ENCODE measurements at places on chromosomes 16 and 17.

GRCh38 chr17:36204724-36205500 lies 6.0 kb upstream of the CCL4L2 start:
- DNase-seq: no peak

DNA sequence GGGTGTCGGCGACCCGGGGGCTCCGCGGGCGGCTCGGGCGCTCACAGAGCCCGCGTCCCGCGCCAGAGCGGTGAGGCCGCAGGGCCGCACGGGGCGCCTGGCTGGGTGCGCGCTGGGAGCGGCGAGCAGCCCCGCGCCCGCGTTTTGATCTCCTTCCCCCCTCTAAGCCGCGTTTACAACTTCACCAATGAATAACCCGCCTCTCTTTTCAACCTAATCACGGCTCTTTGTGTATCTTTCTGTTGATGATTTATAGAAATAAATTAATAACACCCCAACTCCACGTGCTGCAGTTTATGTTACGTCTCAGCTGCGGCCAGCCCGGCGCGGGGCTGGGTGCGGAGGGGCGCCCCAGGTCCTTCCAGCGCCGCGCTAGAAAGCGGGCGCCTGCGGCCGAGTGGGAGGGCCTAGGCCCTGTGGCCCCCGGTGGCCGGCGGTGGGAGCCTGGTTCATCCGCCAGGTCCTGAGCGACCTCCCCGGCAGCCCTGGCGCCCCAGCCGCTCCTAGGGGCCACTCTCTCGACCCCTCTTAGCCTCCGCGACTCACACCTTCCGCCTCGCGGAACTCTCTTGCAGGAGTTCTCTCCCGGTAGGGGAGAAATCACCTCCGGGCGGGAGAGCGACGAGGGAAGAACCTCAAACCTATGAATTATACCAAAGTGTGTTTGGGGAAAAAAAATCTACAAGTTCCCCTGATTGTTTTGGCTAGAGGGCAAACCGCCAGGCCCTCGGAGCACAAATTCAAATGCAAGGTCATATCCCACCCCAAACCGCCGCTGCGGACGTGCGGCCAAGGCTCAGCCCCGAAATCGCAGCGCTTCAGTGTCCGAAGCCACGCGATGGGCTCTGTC lies 1.9 kb downstream of the HNF1B start:
- DNase-seq: no peak

- no peak for DNase-seq
These were observed 109.2 kb downstream of the SDR42E1 start for GRCh38 chr16:81902025-81902424.

GRCh38 chr17:49565948-49566491 lies 9.7 kb upstream of the NXPH3 start:
- no peak for DNase-seq

GRCh38 chr16:27805828-27806351 lies 255.9 kb downstream of the KATNIP start:
- DNase-seq: no peak

DNA sequence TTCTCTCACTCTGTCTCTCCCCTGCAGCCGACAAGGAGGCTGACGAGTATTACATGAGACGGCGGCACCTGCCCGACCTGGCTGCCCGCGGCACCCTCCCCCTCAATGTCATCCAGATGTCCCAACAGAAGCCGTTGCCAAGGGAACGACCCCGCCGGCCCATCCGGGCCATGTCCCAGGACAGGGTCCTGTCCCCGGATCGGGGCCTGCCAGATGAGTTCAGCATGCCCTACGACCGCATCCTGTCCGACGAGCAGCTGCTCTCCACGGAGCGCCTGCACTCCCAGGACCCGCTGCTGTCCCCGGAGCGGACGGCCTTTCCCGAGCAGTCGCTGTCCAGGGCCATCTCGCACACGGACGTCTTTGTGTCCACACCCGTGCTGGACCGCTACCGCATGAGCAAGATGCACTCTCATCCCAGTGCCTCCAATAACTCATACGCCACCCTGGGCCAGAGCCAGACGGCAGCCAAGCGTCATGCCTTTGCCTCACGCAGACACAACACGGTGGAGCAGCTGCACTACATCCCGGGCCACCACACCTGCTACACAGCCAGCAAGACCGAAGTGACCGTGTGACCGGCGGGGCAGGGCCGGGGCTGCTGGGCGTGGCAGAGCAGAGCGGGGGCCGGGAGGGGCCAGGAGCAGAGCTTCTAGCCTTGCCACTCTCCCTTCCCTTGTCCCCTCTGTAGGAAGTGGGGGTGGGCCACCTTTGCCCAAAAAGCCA lies 40.4 kb upstream of the DNAH9 start:
- DNase-seq: no peak

DNA sequence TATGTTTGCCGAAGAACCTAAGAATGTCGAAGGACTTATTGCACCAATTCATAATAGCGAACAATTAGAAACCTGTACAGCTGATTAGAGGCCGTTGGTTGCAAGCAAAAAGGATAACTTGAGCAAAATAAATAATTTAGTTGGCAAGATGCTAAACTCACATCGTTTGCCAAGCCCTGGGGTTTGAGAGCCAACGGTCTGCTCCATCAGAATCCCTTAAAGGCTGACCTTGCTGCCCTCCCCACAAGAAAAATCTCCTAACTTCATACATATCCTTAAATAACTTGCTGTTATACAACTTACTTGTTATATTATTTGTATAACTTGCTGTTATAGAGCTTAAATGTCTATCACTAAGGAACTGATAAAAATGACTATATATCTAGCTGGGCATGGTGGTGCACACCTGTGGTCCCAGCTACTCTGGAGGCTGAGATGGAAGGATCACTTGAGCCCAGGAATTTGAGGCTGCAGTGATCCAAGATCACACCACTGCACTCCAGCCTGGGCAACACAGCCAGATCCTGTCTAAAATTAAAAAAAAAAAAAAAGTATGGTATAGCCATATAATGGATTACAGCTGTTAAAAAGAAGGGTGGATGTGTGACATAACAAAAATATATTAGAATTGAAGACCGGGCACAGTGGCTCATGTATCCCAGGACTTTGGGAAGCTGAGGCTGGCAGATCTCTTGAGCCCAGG lies 1.9 kb upstream of the TRIM37 start:
- DNase-seq: no peak

DNA sequence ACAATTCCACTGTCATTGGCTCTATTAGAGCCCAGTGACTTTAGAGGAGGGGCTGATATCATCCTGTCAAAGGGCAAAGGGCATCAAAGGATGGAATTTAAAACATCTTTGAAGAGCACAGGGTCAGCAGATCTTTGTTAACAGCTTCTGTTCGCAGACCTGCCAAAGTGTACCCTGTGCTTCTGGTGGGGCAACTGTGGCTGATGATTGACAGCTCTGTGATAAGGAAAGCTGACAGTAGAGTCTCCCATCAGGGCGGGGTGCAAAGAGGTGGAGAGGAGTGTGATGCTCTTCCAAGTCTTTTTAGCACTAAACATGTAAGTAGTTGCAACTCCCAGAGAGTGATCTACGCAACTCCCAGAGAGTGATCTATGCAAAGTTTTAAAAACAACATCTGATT lies 742.1 kb upstream of the SOX9 start:
- DNase-seq: no peak

DNA sequence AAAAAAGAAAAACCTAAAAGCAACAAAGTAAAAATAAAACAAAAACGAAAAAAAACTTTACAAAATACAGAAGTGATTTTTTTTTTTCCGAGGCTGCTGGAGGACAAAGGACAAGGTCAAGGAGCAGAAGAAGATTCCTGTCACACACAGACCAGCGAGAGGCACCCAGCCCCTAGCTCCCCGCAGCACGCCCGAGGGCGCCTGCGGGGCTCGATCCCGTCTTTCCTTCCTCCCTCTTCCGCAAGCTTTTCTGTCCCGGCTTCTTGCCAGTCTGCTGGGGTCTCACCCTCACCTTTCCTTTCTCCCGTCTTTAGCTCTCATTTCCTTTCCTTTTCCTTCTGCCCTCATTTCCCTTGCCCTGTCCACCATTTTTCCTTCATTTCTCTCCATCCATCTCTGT lies 66.1 kb upstream of the DNAH17 start:
- no peak for DNase-seq

DNA sequence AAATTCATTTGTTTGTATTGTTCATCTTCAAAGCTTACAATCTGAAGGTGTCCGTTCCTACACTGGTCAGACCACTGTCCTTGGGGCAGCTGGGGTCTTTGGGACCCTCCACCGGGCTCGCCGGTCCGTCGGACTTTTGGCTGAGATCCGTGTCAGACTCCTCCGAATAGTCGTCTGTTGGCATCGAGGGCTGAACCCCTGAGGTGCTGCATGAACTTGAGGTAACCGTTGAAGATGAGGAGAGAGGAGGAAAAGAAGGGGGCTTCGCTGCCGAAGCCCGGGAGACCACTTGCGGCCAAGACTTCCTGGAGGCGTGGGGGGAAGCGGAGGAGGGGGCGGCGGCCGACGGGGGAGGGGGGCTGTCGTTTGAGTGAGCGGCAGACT lies 260.8 kb downstream of the ZFHX3 start:
- no peak for DNase-seq

DNA sequence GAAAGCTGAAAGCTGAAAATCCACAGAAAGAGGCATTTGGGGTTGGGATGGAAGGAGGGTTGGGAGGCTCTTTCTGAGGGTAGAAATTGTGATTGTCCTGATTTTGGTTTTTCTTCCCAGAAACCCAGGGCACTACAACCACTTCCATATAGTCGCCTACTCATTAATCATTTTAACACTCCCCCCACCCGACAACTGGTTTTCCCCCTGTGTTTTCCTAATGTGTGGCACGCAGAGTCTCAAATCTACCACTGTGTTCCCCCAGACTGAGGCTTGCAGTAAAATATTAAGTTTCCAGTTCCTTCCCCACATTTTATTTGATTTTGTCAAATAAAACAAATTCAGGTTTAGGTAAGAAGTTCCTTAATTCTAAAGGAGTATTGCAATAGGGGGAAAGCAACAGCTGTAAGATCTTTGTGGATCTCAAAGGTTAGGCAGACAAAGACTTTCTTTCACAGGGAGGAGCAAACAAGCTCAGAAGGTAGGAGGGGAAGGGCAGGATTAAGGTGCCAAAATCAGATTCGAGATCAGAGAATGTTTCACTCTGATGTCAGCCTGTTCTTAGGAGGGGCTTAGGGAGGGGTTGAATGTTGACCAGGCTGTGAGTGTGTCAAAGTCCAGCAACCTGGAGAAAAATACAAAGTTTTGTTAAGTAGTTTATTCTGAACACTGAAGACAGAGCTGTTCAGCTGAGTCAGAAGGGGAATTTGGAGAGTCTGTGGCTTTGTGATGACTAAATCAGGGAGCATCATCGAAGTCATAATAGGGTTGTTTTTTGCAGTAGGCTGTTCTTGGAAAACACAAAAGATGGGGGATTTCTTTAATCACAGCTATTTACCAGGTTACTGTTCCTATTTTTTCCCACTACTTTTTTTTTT lies 3.6 kb downstream of the ZNF267 start:
- DNase-seq: no peak

DNA sequence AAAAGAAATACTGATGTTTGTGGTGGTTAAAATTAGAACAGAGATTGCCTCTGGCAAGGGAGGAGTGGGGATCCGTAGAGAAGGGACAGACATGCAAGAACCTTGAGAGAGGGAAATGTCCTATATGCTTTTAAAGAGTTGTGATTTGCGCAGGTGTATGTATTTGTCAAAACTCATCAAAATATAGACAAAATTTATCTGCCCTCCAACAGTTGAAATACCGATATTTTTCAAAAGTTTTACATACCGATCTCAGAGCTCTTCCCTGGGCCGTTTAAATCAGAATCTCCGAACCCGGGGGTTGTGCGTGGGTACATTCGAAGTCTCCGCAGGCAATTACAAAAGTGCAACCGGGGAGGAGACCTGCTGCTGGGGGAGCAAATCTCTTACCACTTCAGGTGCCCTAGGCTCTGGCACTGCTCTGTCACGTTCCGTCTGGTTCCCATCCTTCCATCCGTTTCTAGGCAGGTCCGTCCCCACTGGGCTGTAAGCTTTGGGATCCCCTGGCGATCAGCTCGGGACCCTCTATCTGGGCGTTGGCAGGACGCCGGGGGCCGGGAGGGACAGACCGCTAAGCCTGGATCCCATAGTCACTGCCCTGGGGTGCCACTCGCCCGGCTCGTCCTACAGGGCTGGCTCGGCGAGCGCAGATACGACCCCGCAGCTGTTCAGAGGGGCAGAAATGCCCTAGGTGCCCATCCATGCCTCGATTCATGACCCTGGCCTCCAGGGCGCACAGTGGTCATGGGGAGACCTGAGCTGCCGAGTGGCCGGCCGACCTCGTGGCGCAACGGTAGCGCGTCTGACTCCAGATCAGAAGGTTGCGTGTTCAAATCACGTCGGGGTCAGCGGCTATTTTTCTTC lies 4.2 kb downstream of the BORCS6 start:
- DNase-seq: peak; percentile 90

GRCh38 chr17:62712171-62712581 lies 84.7 kb downstream of the MRC2 start:
- no peak for DNase-seq

GRCh38 chr16:49972961-49973360 lies 52.1 kb upstream of the CNEP1R1 start:
- no peak for DNase-seq

DNA sequence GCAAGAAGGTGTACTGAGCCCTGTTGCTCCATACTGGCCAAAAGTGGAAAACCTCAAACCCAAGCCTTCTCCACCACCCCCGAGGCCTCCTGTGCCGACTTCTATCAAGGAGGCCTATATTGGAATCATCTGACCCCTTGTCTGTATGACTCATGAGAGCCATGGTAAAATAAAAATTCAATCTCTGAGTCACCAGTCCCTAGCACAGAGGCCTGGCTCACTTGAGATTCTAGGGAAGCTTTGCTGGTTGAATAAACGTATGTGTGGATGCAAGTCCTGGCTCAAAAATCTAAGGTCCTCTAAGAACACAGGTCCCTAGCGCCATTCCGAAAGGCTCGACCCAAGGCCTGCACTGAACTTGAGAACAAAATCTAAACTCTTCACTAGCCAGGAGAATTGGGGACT lies 15.0 kb downstream of the NSMCE1 start:
- no peak for DNase-seq

GRCh38 chr17:73546114-73546513 lies 98.1 kb downstream of the SDK2 start:
- no peak for DNase-seq

- DNase-seq: no peak
These were observed 63.4 kb downstream of the GTF3C1 start for GRCh38 chr16:27486344-27486743.

GRCh38 chr17:65588181-65588808 lies 26.8 kb upstream of the AXIN2 start:
- DNase-seq: no peak

GRCh38 chr16:75087375-75087979 lies 29.1 kb downstream of the LDHD start:
- DNase-seq: no peak

- no peak for DNase-seq
These were observed 20.7 kb upstream of the LGALS9 start for GRCh38 chr17:27610304-27610677.

- DNase-seq: no peak
These were observed 21.3 kb downstream of the ZCCHC14 start for GRCh38 chr16:87471278-87472141.

- no peak for DNase-seq
These were observed 5.2 kb upstream of the RGS9 start for GRCh38 chr17:65131946-65132345.

DNA sequence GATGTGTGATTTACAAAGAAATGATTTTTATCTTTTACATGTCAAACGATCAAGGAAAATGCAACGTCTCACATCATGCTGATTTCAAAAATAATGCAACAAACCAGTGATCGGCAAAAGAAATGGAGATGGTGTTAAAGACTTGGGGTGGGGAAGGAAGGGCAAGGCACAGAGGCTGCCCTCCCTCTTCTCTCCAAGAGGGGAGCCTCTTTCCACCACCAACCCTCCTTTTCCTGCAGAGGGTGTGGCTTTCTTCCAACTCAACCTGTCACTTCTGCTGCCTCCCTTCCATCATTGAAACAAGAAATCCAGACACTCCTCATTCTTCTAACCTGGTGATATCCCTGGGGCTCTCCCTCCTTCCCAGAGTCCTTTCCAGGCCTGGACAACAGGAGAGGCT lies 320.8 kb downstream of the SLC39A11 start:
- DNase-seq: no peak
